ENCODE measurements at places on chromosomes 11 and 22.

GRCh38 chr11:60777572-60777971 lies 7.6 kb upstream of the MS4A10 start:
- no peak for DNase-seq

- no peak for DNase-seq
Observed at GRCh38 chr11:20207781-20208621, 47.7 kb upstream of the DBX1 start.

DNA sequence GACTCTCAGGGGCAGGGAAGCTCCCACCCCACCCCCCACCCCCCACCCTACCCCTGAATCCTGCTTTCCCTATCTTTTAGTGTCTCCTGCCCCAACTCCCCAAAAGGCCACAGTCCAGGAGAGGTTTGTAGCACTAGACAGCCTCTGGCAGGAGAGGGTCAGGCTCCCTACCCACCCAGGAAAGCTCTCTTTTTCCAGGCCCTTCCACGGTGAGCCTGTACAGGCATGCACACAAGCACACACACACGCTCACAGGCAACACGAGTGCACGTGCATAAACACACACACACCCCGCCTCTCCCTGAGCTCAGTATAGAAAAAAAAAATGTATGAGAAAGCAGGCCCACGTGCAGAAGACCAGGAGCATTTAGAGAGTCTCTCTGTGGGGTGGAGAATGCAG lies 414.0 kb downstream of the MN1 start:
- DNase-seq, result no peak

DNA sequence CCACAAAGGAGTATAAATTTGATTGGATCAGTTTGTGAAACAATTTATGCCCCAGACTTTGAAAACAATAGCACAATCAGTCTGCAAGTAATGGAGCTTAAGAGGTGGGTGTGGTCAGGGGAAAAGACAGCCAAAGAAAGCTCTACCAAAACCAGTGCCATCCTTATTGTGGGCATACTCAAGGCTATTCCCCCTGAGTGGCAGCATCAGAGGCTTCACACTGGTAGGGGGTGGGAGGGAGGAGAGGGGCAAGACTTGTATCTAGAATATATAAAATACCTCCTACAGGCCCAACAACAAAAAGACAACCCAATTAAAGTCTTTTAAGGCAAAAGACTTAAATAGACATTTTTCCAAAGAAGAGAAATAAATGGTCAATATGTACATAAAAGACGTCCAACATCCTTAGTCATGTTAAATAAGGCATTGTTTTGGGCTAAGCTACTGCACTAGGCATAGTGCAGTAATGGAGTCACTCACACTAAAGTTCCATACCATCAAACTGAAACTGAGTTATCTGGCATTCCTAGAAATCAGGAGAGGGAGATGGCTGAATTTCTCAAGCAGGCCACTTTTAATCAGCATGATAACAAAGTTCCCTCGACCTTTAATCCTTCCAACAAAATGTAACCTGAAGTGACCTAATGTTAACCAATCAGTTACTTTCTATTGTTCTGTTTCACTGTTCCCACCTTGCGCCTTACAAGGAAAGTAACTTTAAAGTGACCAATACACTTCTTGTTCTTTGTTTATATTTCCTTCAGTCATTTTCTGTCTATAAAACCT lies 24.8 kb downstream of the NARS2 start:
- no peak for DNase-seq

DNA sequence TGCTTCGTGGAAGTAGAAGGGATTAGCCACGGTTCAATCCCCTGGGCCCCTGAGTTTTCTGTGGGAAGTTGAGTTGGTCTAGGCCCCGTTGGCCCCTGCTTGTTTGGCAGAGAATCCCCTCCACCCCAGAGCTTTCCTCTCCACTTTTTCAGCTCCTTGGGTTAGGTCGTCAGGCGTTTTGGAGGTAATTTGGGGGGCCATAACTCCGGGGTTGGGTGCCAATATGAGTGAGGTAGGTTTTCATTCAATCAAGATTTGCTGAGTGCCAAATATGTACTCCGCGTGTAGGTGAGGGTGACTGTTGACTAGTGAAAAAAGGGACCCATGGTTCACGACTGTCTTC lies 590 bp downstream of the ATG13 start:
- no peak for DNase-seq

DNA sequence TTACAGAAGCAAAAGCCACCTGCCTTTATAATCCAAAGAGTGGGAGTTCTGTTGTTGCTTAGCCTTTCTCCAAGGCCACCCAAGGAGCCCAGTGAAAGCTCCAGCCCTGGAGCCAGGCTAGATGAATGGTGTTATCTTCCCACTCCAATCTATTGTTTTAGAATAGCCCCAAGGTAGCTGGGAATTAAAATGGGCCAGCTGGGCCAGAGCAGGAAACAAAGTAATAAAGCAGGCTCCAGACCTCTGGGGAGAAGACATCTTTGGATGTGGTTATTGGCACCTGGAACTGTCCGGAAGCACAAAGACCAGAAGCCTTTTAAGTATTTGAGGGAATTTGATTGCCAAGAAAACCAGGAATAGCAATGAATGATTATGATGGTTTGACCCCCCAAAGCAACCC lies 8.8 kb downstream of the C11orf96 start:
- no peak for DNase-seq

- DNase-seq, result no peak
Observed at GRCh38 chr11:14384338-14384737, 25.4 kb upstream of the RRAS2 start.

- no peak for DNase-seq
Observed at GRCh38 chr11:119169282-119169719, 776 bp downstream of the NLRX1 start.

DNA sequence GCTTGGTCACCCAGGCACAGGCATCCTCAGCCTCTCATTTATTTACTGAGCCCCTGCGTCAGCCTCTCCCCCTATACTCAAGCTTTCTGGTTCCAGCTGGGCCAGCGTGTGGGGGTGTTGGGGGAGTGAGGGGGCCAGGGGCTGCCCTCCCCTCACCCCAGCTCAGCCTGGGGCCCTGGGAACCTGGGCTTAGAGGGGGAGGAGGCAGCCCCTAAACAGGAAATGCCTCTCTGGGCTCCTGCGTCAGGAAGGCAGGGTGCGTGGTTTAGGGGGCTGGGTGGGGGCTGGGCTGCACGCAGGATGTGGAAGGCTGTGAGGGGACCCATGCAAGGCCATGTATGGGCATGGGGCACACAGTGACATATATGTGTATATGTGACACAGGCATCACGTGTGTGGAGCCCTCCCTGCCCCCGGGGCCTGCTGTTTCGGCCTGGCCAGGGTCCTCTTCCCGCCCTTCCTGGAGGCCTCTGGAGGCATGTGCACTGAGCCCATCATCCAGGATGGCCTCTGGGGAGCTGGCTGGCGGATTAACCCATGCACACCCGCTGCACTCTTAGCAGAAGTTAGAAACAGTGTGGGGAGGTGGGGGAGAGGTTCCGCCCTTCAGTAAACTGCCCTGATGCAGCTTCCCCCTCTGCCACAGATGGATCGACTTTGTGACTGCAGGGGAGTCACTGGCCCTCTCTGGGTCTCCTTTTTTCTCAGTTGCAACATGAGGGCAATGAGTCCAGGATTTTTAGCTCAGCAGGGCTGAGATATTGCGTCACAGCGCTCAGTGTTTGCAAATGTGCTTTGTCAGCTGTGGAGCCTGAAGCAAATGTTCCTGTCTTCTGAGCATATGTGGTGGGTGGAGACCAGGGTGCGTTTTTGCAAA lies 1.1 kb upstream of the CD248 start:
- peak; percentile 69 for DNase-seq

- no peak for DNase-seq
Observed at GRCh38 chr11:17552392-17553248, 5.6 kb downstream of the OTOG start.

DNA sequence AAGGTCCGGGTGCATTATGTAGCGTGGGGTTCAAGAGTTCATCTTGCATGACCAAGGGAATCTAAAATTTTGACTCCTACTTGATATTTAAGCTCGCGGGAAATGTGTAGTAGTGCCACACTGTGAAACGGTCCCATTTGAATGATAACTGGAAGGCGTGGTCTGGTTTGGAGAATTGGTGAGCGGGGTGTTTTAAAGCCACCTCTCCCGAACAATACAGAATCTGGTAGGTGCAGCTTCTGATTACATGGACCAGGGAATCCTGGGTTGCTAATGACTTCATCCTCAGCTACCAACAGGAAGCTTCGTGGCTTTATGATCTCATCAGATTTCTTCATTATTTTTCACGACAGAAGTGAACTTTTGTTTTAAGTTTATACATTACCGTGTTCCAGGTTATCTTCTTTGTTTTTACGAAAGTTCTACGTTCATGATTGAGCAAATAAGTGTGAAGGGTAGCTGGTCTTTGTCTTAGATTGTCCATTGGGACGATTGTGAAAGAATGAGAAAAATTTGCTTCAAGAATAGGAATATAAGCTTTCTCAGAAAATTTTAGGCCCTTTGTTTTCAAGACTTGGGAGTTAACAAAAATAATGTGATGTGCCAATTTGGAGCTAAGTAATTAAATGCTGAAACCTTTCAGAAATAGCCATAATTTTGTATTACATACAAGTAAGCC lies 1.7 kb downstream of the QSER1 start:
- DNase-seq, result peak; percentile 41

DNA sequence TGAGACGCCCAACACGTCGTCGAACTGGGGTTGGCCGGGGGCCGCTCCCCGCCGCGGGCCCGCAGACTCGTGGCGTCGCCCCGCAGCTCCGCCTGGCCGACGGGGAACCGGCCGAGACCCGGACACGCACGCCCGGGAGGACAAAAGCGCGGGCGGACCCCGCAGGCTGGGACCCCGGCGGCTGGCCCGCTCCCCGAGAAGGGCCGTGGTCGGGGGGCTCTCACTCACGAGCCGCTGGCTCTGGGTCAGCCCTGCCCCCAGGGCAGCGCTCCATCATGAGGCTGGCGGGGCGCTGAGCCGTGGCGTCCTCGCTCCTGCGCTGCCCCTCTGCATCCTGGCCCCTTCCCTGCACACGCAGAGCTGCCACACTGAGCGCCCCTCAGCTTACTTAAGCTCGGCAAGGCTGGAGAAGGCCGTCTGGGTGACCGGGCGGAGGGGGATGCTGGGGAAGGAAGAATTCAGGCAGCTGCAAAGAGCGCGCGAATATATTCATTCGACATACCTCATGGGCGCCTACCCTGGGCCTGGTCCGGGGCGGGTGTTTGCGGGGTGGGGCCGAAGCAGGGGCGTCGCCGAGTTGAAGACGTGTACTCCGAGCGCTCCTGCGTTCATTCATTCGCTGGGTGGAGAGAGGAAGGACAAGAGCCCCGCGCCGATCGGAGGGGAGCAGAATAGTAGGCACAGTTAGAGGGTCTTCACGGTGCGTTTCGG lies 579 bp upstream of the CYB5R2 start:
- no peak for DNase-seq

- no peak for DNase-seq
Observed at GRCh38 chr22:27215871-27216270, 558.5 kb downstream of the MIAT start.

DNA sequence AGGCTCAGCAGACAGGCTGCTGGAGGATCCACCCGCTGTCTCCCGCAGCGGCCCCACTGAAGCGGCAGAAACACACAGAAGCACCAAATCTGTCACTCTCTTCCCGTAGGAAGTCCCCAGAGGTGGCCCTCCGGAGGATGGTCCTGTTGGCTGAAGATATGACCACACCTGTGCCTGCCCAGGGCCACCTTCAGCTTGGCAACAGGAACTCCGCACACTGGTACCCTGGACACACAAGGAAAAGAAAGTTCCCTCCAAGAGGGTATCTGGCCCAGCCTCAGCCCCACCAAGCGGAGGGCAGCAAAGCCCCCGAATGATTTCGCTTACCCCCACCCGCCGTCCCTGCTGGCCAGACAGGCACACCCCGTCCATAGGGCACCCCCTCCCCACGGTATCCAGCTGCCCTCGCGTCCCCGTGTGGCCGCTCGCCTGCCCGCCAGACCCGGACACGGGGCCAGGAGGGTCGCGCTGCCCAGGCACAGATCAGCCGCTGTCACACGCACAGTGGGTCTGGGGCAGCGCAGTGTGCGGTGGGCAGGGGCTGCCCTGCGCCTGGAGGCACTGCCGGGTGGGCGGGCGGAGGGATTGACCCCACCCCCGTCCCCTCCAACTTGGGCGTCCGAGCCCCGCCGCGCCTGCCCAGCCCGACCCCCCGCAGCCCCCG lies 7.0 kb downstream of the RASSF7 start:
- DNase-seq, result no peak

DNA sequence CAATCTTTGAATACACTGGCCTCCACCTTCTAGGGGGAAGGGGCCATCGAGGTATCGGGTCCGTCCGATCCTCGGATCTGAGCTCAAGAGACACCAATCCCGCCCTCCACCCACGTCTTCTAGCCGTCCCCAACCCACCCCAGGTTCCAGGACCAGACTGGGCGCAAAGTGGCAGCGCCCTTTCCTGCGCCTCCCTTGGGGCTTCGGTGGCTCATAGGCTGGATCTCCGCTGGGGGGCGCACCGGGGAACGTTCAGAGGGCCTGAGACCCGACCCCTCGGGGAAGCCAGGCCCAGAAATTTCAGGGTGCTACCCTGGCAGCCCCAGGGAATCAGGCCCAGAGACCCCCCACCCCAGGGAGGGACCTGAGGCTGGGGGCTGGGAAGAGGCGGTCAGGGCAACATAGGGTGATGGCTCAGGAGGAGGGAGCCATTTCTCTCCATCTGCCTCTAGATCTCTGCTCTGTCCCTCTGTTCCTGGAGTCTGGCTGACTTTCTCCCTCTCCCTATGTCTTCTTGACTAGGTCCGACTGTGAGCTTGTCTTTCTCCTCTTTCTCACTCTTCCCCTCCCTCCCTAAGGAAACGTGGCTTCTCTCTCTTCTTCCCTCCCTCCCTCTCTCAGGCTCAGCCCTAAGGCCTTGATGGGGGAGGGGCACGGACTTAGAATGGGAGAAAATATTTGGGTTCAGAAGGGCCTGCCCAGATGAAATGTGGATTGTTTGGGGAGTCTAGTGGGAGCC lies 1.1 kb downstream of the CREB3L1 start:
- DNase-seq, result no peak

GRCh38 chr22:31488988-31489617 lies 539 bp downstream of the EIF4ENIF1 start:
- peak; percentile 16 for DNase-seq

DNA sequence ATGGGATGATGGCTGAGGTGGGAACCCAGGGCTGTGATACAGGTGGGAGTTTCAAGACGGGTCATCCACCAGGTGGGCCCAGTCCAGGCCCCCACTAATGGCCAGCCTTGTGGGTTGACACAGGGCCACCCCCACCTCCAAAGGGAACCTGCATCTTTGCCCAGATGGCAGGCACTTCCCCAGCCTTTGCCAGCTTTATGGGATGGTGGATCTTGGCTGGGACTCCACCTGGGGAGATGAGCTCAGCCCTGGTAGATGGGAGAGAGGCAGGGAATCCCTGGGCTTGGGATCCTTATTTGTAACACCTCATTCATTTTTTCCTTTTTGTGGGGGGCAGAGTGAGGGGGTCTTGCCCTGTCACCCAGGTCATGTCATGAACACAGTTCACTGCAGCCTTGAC lies 33.4 kb downstream of the CD82 start:
- DNase-seq, result no peak
